ENCODE measurements at places on chromosomes 12 and 14.
A peak's percentile ranks its signal among the peaks of the same experiment; 100 is the strongest.

- no peak for DNase-seq
Observed at GRCh38 chr14:63237791-63238190, 33.5 kb downstream of the RHOJ start.

- DNase-seq: peak; percentile 10
Observed at GRCh38 chr14:70907996-70908934, 1.0 kb downstream of the PCNX1 start.

GRCh38 chr14:104545151-104545941, 34.2 kb upstream of the C14orf180 start:
- DNase-seq: no peak

DNA sequence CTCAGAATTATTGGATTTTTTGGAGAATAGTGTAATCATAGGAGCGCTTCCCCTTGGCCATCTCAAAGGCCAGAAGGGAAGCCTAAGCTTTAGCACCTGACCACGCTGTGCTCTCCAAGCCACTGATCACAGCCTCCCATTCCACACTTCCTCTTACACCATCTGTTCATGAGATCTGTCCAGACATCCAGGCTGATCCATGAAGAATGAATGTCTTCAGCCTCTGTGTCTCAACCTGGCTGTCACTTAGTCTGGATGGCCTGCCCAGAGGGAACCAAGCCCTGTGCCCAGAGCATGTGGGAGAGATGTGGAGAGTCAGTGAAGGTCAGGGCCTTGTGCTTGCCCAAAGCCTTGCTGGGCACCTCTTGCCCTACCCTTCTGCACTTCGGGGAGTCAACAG, 40.5 kb downstream of the TSPAN11 start:
- DNase-seq: no peak

- no peak for DNase-seq
Observed at GRCh38 chr12:83793616-83794015, 1106.9 kb downstream of the TMTC2 start.

- no peak for DNase-seq
Observed at GRCh38 chr14:44712024-44712815, 205.1 kb upstream of the FSCB start.
